ENCODE measurements at places on chromosomes 4 and X.

- DNase-seq, result no peak
Measured at GRCh38 chr4:104859601-104860237, 287.0 kb upstream of the TET2 start.

DNA sequence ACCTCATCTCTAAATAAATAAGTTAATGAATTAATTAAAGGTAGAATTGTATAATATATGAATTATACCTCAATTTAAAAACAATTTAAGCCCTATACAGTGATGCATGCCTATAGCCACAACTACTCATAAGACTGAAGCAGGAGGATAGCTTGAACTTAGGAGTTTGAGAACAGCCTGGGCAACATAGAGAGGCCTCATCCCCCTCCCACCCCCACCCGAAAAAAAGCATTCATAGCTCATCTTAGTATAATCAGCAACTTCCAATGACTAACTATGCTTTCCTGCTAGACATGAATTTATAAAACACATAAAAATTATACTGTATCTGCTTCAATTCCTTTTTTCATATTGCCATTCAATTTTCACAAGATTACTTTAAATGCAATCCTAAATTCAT lies 1.6 kb downstream of the LRBA start:
- DNase-seq, result no peak

GRCh38 chr4:7169134-7169533 lies 23.2 kb upstream of the SORCS2 start:
- peak; percentile 3 for DNase-seq

GRCh38 chrX:26586570-26586969 lies 370.6 kb downstream of the MAGEB5 start:
- DNase-seq, result no peak

DNA sequence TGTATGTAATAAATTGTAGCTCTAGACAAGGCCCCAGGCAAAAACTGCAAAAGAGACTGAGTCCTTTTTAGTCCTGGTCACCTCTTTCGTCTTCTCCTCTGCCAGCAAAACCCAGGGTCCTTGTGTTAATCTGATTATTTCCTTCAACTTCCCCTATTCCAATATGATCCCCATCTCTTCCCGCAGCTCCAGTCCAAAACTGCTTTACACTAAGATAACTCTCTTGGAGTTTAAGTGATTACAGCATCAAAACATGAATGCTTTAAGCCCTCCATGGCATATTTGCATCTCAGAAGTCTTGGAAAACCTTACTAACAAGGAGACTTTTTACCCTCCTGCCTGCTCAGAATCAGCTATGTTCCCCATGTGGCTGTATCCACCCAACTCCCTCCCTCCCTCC lies 59.3 kb downstream of the MAGEA1 start:
- no peak for DNase-seq

DNA sequence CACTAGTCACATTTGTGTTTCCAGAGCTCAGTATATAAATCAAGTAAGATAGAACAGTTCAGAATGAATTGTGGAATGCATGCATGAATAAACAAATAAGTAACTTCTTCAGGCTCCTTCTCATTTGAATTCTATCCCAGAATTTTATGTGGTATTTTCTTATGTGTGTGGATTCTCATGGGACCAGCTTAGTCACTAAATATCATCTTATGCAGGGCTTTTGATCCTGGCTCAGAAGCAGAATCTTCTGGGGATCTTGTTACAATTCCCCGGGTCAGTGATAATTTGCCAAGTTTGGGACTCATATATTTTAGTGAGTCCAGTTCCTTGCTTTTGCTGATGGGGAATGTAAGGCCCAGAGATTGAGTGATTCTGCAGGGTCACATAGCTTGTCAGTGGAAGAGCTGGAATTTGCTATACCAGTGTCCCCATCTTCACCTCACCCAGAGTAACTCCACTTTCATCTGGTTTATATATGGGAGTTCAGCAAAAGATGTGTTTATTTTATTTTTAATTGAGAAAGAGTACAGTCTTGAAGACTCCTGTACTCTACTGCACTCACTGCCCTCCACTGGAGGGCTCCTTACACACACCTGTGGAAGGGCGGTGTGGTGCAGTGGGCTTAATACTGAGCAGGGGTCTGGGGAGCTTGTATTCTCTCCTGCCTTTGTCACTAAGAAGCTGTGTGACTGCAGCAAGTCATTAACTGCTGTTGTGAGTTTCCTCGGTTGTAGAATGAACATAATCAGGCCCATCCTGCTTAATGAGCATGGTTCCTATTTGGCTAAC lies 198.2 kb upstream of the CXorf66 start:
- no peak for DNase-seq

DNA sequence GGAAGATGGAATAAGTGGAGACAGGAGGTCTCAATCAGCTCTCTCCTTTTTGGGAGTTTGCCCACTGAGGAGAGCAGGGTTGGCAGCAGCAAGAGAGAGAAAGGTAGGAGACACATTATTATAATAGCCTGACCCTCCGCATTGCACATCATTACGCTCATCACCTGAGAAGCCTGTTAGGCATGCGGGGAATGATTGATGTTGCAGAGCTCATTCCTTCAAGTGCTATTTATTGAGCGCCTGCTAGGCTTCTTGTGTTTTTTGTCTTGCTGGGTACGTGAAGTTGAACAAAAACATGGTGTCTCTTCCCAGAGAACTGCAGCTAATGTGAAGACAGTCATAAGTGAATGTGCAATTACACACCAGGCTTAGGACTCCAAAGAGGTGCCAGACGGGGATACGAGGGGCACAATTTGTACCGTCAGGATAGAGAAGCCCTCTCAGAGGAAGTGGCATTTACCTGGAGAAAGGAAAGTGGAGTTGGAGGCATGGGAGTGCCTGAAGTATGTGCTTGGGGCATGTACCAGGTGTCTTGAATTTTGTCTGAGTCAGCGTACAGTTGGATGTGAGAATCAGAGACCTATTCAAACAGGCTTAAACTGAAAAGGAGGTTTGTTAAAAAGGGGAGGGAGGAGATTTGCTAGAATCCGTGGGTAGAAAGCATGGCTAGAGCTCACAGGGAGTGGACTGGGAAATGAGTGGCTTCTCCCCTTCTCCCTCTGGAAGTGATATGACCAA lies 90.2 kb upstream of the SOD3 start:
- no peak for DNase-seq

DNA sequence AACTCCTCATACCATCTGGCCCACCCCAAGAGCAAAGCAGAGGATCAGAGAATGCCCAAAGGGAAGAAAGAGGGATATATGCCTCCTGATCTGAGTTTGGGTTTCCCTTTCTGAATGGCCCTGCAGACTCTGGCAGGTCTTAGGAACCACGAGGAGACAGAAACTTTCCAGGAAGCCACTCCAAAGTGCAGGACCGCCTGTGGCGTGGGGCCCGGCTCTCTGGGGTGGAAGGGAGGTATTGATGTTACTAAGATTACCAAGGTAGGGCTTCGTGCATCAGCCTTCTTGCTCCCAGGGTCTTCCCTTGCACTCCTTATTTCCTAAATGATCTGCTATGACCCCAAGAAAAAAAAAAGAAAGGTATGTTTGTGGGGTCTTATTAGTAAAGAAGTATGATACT lies 41.9 kb upstream of the SPRY1 start:
- DNase-seq, result no peak

DNA sequence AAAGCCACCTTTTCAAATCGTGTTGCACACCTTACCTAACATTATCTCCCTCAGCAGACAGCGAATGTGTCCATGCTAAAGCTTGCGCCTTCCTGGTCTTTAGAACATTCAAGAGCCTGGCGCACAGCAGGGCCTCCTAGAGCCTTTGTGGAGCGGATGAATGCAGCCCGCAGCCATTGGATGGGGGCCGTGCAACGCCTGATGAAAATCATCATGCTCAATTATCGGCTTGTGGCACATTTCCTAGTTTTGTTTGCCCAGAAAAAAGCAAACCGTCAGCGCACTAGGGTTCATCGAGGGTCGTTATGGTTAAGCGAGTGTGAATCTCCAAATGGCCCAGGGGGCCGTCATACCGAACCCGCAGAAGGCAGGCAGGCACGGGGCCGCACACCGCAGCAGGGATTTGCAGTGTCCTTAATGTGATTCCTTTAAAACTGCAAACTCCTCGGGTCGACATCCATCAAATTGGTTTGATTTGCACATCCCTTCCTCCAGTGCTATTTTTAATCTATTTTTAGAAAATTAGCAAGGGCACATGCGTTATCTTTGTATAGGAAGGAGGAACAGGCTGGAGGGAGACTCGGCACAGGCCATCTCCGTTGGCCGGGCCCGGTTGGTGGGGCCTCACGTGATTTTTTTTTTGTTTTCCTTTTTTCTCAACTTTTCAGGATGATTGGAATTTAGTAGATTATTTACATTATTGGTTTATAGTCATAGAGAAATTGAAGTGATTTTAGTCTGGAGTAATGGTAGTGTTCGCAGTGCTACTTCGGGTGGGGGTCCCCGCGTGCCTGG lies 53.1 kb downstream of the ABLIM2 start:
- no peak for DNase-seq

GRCh38 chrX:68503836-68504636 lies 5.2 kb downstream of the YIPF6 start:
- no peak for DNase-seq

GRCh38 chr4:23106516-23106915 lies 413.8 kb downstream of the GBA3 start:
- DNase-seq, result no peak

DNA sequence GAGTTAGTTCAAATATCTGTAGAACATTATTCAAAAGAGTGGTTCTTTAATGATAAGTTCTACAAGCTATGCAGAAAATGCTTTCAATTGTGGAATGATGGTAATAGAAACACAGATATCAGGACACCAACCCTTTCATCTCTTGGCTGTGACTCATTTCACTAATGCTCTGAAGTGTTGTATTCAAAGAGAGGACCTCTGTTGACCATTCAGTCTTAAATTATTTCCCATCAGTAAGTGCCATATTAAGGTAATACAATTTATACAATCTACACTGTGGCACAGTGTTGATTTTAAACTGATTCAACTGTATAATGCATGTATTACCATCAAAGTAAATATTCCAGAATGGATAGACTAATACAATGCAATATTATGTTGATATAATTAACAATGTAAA lies 289.0 kb upstream of the ADGRL3 start:
- no peak for DNase-seq

GRCh38 chr4:89134775-89135319 lies 23.5 kb downstream of the TIGD2 start:
- no peak for DNase-seq

- DNase-seq, result no peak
Measured at GRCh38 chr4:105088110-105088879, 58.4 kb upstream of the TET2 start.

DNA sequence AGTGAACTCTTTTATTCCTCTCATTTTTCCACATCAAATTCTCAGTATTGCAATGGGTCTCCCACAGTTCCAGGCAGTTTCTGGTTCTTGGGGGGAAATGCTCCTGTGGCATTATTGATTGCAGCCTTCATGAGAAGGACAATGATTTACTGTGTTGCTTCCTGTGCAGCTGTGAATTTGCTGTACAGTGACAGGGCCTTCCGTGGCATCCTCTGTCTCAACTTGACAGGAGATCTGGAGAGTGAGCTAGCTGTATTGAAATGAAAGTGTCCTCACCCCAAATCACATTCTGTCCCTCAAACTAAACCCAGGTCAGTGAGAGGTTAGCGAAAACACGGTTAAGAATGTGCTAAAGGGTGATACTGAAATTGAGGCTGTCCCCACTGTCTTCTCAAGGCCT lies 77.1 kb upstream of the ATOH1 start:
- DNase-seq, result no peak

GRCh38 chr4:54386042-54386669 lies 157.1 kb downstream of the PDGFRA start:
- DNase-seq, result no peak

- no peak for DNase-seq
Measured at GRCh38 chrX:31136144-31136611, 64.3 kb upstream of the FTHL17 start.

DNA sequence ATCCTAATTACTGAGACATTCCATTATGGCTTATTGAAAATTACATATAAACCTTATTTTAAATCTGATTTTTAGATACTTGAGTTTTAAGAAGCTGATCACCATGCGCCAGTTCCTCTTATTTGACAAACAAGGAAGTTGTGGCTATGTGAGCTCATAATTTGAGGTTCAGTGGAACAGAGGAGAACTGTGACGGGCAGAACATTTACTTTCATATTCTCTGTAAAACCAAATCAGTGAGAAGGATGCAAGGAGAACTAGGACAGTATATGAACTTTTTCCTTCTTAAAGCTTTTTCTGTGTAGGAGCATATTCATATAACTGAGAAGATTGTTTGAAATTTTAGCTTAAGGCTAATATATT lies 25.3 kb downstream of the STIM2 start:
- no peak for DNase-seq

GRCh38 chr4:8326206-8326605 lies 56.7 kb downstream of the HTRA3 start:
- no peak for DNase-seq

GRCh38 chr4:137545461-137545861 lies 13.2 kb upstream of the PCDH18 start:
- DNase-seq, result no peak

DNA sequence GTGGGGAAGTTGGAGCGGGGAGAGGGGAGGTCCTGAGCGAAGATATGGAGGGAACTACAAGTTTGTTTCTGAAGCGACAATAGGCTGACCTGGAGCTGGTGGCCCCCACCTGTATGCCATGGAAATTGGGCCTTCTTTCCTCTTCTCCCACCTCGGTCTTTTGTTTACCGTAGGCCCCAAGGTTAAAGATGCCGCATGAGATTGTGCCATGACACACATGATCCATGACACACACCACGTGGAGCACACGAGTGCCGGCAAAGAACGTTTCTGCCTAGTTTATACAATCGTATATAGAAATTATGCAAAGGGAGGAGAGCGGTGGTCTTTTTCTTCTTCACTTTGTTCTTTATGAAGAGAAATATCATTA lies 408 bp downstream of the TMEM33 start:
- no peak for DNase-seq

GRCh38 chrX:53795576-53795975 lies 109.1 kb upstream of the HUWE1 start:
- no peak for DNase-seq

GRCh38 chr4:154004016-154004415 lies 215.1 kb upstream of the SFRP2 start:
- DNase-seq, result no peak

All from RWPE2 (cell line).